NCI-H146 (cell line): ENCODE measurements at places on chromosomes 7 and 10.
A peak's percentile ranks its signal among the peaks of the same experiment; 100 is the strongest.

DNA sequence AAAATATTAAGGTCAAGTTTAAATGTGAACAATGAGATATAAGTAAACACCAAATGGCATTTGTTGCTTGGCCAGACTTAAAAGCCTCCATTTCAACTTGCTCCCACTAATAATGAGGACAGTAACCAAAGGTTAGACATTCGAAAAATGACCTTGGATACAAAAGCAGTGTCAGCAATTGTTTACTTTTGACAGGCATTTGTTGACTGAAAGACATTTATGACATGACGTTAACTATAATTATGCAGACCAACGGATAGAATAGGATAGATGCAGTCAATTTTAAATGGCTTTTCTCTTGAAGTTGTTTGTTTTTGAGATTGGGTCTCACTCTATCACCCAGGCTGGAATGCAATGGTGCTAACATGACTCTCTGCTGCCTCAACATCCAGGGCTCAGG lies 6.3 kb upstream of the WNT16 start:
- peak; percentile 76 for DNase-seq

DNA sequence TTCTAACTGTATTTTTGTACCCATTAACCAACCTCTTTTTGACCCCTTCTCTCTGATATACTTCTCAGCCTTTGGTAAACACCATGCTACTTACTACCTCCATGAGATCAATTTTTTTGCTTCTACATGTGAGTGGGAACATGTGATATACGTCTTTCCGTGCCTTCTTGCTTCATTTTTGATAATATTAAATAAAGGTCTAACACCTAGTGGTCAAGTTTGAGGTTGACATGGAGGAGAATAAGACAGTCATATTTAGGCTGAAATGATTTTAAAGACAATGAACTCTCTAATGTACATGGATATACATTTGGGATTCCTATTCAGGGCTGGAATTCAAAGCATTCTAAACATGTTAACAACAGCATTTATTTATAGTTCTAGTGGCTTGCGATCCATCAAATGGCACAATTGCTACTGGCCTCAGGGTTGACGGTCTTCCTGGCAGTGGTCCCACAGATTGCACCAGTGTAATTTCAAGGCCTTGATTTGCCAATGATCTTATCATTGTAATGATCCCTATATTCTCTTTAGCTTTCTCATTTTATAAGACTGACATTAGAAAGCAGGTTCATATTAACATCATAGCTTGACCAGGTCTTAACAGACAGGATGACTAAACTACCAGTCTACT lies 315.9 kb upstream of the ETV1 start:
- no peak for DNase-seq

GRCh38 chr7:28474640-28475039 lies 62.3 kb downstream of the CREB5 start:
- DNase-seq: no peak

- DNase-seq: peak; percentile 59
Observed at GRCh38 chr7:112414855-112415490, 35.3 kb upstream of the IFRD1 start.

DNA sequence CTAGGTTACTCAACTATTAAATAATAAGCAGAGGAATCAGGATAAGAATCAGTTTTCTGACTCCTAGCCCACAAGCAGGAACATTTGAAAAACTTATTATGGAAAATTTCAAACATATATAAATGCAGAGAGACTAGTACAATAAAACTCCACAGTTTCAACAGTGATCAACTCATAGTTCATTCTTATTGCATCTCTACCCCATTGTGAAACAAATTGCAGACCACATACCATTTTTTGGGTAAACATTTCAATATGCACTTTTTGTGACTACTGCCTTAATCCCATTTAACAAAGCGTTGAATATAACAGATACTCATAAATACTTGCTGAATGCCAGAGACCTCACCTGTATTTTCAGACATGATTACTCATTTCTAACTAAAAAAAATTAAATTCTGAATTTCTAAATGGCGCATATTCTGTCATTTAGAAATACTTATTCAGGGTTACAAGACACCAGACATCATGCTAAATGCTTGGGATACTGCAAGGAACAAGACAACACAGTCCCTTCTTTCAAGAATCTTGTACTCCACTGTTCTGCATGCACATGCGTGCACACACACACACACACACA lies 11.4 kb downstream of the CDK6 start:
- no peak for DNase-seq

GRCh38 chr10:117796130-117796745 lies 250.5 kb downstream of the RAB11FIP2 start:
- DNase-seq: no peak

DNA sequence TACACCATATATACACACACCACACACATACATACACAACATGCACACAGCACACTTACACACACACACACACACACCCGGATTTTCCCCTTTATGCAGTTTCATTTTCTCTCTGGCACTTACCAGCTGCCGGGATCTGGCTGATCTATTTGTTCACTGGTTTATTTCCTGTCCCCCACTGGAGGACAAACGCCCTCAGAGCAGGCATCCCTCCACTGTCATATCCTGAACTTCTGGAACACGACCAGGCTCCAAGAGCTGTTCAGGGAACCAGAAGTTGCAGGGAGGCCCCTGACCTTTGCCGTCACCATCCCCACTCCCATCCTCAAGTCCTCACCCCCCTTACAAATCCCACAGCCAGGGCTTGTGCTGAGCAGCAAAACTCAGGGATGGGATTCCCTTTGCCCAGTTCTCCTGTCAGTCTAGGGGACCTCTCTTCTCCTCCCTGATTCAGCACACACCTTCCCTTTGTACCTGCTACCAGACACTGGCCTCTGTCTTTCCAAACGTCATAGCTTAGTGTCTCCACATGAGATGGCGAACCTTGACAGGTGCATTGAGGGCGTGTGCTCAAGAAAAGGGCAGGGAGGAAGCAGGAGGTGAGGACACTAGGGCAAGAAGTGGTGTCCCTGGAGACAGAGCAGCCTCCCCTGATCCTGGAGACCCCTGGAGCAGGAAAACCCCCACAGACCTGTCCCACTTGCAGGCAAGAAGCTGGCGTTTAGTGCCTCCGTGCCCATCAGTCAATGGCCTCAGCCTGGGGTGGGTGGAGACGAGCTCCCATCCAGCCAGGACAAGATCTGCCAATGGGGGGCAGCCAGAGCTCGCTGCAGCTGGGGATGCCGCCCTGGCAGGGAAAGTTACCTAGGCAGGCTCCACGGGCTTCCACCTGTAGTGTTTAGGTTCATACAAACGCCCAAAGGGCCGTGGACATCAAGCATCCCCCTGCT lies 12.7 kb upstream of the DOCK1 start:
- no peak for DNase-seq

DNA sequence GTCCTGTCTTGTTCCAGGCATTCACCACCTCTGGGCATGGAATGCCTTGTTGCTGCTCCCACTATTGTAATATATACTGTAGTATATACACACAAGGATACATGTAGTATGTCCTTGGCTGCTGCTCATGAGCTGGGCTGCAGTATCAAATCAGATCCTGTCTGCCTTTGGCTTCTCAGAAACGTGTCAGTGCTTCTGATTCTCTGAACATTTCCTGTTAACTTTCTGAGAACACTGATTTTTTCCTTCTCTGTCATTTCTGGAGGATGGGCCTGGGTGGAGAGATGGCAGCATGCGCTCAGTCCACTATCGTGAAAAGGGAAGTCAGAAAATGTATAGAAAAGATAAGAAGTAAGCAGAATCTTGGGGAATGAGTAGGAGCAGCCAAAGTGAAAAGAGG lies 12.2 kb downstream of the SFTPA2 start:
- no peak for DNase-seq

GRCh38 chr10:101783736-101784118 lies 481 bp upstream of the NPM3 start:
- DNase-seq: no peak

DNA sequence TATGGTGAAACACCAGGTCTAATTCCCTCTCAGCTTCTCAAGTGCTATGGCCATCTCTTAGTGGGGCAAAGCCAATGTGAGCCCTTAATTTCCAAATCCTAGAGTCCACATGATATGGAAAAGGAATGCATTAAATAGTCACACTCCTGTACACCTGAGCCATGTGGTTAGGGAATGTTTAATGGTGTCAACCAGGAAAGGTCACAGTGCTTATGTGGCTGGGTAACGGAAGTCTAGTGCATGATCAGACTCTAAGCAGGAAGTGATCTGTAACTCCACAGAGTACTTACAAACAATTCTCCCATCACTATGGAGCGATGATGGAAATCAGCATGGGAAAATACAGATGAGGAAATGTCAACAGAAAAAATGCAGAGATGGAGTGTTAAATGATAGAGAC lies 148.8 kb downstream of the MAGI2 start:
- no peak for DNase-seq

DNA sequence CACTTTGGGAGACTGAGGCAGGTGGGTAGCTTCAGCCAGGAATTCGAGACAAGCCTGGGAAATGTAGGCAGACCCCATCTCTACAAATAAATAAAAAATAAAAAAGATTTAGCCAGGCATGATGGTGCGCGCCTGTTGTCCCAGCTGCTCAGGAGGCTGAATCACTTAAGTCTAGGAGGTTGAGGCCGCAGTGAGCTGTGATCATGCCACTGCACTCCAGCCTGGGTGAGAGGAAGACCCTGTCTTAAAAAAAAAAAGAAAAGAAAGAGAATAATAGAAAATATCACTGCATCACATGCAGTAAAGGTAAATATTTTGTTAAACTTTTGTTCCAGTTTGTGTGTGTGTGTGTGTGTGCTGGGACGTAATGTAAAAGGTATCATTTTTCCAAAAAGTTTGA lies 3.0 kb downstream of the STRIP2 start:
- no peak for DNase-seq

GRCh38 chr7:108572480-108572879 lies 2.8 kb downstream of the DNAJB9 start:
- DNase-seq: no peak
